ENCODE measurements at places on chromosomes 3 and 15.

DNA sequence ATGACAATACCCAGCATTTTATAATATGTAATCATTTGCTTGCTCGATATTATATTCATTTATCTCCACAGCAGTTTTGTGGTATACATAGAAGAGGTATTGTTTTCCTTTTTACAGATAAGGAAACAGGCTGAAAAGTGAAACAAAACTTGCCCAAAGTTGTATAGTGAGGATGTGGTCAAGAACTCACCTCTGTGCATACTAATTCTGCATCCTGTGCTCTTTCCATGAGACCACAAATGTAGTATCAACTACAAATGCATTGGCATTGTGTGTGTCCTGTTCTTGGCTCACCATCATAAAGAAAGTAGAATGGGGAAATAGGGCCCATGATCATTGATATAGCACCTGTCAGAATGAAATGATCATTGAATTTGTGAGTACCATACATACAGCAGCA is 167.3 kb downstream of the NECTIN3 start:
- no peak for DNase-seq

DNA sequence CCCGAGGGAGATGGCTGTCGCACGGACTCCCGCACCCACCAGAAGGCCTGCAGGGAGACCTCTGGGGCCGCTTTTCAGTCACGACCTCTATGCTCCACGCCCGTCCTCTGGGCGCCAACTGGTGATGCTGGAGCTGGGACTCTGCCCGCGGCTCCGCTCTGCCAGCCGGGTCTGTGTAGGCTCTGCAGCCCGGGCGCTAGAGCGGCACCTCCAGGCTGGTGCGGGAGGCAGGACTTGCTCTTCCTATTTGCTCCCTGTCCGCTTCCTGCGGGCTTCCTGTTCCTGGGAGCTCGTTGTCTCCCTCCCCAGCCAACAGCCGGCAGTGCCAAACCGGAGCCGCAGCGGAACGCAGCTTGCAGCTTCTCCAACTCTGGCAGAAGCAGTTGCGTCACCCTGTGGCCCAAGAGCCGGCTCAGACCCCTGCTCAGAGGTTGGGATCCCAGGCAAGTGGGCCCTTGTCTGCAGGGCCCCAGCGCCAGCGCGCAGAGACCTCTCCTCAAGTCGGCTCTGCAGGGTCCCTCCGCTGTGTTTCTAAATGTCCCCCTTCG is 285.9 kb downstream of the XXYLT1 start:
- DNase-seq, result no peak

GRCh38 chr3:63926309-63926708 is 14.1 kb upstream of the SCAANT1 start:
- no peak for DNase-seq

GRCh38 chr3:119349354-119350041 is 55.3 kb downstream of the ARHGAP31 start:
- DNase-seq, result no peak

DNA sequence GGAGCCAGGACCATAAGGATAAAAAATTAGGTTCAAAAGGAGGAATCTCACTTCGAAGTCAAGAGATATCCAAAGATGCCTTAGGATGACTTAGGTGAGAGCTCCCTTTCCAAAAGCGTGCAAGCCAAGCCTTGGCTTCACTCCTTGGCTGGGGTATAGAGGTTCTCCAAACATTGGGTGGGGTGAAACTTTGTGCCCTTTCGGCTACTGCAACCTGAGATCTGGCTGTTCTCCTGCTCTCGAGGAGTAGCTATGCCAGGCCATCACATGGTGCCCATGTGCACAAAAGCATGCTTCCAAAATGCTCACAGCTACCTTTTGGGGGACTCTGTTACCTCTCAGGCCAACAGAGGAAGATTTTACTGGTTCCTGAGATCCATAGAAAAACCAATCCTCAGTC is 373.8 kb downstream of the EPHB1 start:
- no peak for DNase-seq

DNA sequence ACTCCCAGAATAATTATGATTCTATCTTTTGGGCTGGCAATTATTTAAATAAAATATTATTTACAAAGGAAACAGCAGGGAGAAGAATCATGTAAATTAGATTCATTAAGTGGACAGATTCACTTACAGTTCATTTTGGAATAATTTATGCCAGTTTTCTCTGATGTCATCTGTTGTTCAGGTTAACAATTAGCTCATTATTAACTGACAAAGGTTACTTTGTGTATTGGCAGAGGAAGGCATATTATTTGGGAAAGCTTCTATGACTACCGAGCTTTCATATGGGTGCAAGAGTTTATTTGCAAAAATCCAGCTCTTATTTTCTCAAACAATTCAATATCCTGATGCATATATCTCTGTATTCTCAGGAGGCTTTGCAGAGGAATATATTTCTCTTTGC is 224.4 kb downstream of the CHST2 start:
- no peak for DNase-seq

- DNase-seq, result no peak
Observed at GRCh38 chr3:18481946-18482548, 56.9 kb upstream of the SATB1 start.

DNA sequence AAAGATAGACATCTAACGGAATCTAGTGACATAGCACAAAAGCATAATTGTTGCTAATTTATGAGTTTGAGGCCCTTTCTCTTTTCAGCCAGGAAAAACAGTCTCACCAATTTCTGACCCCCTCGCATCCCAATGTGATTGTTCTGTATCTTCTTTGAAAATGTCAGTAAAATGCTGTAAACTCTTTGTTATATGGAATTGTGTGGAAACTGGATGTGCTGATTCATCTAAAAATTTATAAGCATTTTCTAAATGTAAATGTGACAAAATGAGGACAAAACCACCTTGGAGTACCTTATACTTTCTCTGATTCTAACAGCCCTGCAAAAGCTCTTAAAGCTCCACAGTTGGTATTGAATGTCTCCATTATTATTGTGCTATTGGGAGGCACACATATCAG is 70.9 kb upstream of the MME start:
- no peak for DNase-seq
